ENCODE measurements at places on chromosomes 3 and 15. TPM values are rescaled to one million over a fixed set of nuclear protein-coding genes. Genes with fewer than 3 reads are reported as not detected.

Gene CACNA2D2
- polyA plus RNA-seq: 16.8 TPM

Gene PARP15
- polyA plus RNA-seq: 0.27 TPM

- DNase-seq: no peak
These were observed 20.9 kb downstream of the GNB4 start for GRCh38 chr3:179430277-179430870.

DNA sequence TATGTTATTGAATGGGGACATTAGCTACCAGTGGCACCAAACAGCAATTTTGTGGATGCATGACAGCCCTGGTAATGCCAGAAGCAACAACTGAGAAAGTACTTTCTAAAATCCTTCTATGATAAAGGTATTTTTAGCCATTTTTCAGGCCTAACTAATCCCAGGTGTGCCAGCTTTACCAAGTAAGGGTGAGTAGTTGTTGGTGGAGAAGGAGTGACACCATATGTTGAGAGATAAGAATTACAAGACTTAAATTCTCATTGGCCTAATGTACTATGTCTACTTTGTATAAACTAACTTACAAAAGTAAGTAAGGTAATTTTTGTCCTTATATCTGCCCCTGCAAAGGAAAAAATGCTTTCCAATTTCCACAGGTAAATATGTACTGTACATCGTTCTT lies 4.1 kb upstream of the COX17 start:
- DNase-seq: no peak

GRCh38 chr3:105862217-105862616 lies 6.6 kb downstream of the CBLB start:
- no peak for DNase-seq

GRCh38 chr3:105773291-105773690 lies 95.5 kb downstream of the CBLB start:
- no peak for DNase-seq

DNA sequence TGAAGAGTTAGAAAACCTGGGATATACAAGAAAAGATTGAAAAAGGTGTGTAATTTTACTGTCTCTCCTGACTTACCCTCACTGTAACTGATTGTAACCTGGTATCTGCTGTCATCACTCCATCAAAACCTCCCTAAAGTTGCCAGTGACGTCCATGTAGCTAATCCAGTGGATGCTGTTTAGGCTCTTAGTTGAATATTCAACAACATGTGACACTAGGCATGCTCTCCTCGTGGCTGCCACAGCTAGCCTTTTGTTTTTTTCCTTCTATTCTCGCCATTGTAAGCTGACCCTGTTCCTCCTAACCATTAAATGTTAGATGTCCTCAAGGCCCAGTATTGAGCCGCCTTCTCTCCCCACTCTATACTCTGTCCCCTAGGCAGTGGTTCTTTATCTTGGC lies 41.6 kb downstream of the GADL1 start:
- DNase-seq: no peak

- DNase-seq: no peak
These were observed 236.3 kb downstream of the MEX3B start for GRCh38 chr15:81809543-81809942.
